ENCODE measurements at places on chromosomes 3 and 15.

- no peak for DNase-seq
These were observed 2.2 kb downstream of the TEX264 start for GRCh38 chr3:51673181-51673801.

DNA sequence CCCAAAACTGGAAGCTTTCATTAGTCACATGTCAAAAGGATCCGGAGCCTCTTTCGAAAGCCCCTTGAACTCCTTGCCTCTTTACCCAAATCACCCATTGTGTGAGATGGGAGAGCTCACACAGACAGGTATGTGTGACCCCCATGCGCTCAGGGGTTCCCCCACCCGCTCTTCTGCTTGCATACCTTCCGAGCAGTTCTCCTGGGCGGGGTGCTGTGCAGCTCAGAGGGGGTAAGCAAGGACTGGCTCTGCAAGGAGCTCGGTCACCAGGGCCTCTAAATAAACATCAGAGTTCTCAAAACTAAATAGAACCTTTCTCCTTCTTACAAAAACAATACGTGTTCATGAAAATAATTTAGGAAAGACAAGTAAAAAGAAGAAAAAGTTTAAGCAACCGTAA is 55.7 kb downstream of the PXYLP1 start:
- DNase-seq: no peak

DNA sequence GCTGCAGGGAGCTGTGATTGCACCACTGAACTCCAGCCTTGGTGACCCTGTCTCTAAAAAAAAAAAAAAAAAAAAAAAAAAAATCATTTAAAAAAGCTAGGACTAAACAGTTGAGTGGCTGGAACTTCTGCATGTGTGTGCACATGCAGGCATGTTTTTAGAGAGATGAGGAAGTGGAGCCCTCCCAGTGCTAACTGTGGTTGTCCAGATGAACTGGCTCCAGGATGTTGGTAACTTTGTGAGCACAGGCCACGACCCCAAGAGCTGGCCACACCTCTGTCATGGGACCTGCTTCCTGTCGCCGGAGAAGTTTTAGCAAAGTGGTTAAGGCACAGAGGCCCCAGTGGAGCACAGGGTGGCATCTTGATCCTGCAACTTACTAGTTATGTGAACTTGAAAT is 27.0 kb downstream of the CHCHD6 start:
- no peak for DNase-seq

DNA sequence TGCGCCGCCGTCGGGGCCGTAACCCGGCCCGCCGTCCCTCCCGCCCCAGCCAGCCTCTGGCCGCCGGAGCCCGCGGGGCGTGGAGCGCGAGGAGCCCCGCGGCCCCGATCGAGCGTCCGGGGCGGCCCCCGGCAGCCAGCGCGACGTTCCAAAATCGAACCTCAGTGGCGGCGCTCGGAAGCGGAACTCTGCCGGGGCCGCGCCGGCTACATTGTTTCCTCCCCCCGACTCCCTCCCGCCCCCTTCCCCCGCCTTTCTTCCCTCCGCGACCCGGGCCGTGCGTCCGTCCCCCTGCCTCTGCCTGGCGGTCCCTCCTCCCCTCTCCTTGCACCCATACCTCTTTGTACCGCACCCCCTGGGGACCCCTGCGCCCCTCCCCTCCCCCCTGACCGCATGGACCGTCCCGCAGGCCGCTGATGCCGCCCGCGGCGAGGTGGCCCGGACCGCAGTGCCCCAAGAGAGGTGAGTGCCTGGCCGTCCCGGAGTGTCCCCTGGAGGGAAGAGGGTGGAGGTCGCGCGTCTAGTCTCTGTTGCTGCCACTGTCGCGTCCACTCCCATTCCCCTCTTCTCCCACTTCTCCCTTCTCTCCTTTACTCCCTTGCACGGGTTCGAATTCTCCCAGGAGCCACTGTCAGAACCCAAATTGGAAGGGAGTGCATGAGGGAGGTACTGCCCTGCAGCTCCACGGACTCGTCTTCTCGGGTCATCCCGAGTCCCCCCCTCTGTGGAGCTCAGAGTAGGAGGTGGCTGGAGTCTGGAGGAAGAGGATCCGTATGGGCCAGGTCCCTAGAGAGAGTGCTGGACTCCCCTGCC is 585 bp downstream of the CSK start:
- peak; percentile 73 for DNase-seq

GRCh38 chr3:106678657-106679390 is 698.4 kb upstream of the CCDC54 start:
- DNase-seq: no peak
